Stimulated activated CD8-positive, alpha-beta memory T cell treated with anti-CD3 and anti-CD28 coated beads, Interleukin-2, amount 100 ng/mL, for 1 hour (primary cell): ENCODE measurements at places on chromosomes 12 and 14.

- no peak for DNase-seq
Observed at GRCh38 chr14:61704554-61704953, 9.2 kb downstream of the HIF1A start.

DNA sequence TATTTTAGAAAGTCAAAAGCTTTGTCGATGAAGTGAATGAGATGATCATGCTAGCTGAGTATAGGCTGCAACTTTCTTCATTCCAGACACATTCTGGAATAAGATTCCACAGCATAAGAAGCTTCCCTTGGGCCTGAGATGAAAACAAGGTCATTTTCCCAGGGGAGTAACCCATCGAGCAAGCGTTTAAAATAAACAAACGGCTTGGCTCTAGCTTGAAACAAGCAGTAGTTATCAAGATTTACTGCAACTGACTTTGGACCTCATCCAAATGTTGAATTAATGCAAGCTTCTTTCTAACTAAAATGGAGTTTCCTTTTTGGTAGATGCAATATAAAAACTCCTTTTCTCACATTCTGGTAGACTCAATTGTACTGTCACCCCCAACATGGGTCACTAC is 23.0 kb downstream of the KCNJ8 start:
- no peak for DNase-seq

DNA sequence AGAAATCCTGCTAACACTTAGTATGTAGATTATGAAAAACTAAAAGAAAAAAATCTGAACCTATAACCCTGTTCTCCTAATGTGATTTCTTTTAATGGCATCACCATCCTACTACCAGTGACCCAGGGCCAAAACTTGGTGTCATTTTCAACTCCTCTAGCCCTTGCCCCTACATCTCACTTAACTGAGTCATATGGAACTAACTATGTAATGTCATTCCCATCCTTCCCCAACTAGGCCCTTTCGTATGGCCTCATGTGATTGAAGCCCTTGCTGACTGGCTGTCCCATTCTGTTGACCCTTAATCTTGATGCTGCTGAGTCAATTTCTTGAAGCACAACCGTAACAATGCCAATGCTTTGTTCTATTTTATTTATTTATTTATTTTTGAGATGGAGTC is 7.6 kb downstream of the DMAC2L start:
- no peak for DNase-seq

DNA sequence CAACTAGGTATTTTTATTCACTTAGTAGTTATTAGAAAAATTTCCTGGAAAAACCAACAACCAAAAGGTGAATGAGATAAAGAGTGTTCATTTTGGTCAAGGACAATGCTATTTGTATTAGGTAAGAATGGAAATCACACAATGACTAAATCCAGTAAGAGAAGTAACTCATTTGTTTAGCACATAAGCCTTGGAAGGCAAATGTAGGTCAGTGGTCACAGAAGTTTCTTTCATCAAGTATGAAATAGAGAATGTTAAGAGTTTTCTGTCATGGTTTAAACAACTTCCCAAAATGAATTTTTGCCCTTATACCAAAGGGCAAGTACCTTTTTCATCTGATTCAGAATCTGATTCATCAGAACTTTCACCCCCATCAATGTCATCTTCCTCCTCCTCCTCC is 101.7 kb downstream of the KIF21A start:
- no peak for DNase-seq

DNA sequence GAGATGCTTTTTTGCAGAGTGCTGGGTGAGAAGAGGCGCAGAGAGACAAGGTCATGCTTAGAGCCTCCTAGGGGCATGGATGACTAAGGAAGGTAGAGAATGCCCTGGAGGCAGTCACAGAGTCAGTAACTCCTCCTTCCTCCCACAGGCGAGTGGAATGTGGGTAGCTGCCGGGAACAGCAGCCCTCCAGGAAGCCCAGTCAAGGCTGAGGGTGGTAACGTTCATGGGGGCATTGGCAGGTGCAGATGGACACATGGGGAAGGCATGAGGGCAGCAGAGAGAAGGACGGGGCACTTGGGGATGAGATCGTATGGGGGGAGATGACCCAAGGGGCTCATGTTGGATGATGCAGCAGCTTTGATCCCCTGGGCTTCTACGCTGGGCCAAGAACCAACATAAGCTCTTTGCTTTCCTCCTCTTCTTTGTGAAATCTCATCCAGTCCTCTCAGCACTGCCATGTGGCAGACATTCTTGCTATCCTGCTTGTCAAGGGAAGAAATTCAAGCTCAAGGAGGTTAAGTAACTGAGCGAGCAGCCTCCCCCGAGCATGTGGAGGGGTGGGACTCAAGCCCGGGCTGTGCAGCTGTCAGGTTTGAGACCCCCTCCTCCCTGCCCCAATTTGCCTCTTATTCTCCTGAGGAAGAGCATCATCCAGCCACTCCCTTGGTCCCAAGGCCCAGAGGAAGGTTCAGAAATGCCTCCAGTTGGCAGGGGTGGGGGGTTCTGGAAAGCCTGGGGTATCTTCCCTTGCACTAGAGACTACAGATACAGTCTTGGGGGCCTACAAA is 187.9 kb downstream of the PIWIL1 start:
- DNase-seq: no peak

DNA sequence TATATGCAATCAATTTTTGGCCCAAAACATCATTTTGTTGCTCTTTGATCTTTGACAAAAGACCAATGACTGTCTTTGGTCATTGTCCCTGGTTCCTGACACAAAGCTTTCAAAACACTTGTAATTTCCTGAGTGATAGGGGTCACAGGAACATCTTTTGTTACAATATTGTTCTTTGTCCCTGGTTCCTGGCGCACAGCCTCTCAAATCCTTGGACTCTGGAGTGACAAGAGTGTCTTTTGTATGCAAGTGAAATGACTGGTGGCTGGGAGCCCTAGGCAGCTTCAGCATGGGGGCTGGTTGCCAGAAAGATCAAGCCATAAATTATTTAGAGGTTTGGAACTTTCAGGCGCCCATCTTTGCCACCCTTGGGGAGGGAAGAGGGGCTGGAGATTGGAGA is 53.9 kb downstream of the DNAH10 start:
- no peak for DNase-seq

GRCh38 chr12:29082522-29082921 is 66.6 kb upstream of the FAR2 start:
- DNase-seq: no peak

- peak; percentile 39 for DNase-seq
Observed at GRCh38 chr12:46209914-46210872, 58.6 kb downstream of the SLC38A1 start.

GRCh38 chr12:132610051-132610759 is at the start of gene LRCOL1:
Gene LRCOL1, minus strand, starts transcription at chr12:132610582. Its CDS starts 4,331 bp downstream, at chr12:132606251.
- no peak for DNase-seq

DNA sequence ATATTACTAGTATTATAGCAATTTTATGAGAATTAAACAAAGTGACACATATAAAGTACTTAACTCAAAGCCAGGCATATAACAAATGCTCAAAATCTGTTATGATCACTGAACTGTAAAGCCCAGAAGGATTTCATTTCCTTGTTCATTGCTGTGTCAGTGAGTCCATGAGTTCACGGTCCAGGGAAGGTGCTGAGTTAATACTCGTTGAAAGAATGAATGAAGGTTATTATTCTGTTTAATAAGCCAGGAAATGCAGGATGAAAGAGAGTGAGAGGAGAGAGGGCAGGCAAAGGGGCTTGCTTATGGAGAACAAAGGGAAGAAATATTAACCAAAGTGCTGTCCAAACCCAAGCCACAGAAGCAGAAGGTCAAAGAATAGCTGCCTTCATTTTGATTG is 40.2 kb upstream of the NT5DC3 start:
- no peak for DNase-seq

DNA sequence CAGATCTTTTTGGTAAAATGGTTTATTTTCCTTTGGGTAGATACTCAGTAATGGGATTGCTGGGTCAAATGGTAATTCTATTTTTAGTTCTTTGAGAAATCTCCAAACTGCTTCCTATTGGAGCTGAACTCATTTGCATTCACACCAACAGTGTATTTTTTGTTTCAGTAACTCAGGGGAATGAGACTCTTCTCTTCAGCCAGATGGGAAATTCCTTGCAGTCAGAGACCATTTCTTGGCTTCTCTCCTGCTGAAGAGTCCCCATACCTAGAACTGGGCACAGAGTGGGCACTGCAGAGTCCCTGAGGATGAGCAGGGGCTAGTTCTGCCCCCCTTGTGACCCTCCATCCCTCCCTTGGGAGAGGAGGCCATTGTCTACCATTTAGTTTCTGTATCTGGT is 10.8 kb downstream of the SDSL start:
- no peak for DNase-seq

DNA sequence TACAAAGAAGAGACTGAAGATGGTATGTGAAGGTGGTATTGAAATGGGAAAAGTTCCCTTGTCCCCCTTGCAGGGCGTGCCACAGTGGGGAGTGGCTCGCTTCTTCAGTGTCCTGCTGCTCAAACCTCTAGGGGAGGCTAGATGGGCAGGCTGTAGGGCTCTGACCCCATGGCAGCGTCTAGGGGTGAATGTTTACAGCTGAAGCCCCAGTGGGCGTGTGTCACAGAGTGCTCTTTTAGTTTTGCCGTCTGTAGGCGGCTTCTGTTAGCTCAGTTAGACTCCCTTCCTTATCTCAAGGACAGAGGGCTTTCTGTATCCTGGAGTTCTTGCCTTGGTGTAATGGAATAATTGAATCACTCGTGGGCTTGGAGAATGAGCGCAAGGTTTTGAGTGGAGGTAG is 266.2 kb downstream of the RAD51B start:
- DNase-seq: no peak

DNA sequence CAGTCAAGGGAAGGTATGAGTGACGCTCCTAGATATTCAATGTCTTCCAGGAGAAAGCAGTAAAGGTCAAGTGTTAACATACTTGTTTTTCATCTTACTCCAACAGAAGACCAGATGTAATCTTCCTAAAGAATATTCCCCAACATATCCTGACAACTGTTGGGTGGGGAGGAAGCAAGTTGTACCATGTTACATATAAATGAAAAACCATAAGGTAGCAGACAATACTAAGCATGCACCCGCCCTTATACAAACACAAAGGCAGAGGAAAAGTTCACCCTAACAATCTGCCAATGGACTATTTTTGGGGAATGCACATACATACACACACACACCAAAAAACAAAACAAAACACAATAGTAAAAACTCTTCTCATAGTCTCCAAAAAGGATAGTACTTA is 90.2 kb upstream of the FERMT2 start:
- no peak for DNase-seq

DNA sequence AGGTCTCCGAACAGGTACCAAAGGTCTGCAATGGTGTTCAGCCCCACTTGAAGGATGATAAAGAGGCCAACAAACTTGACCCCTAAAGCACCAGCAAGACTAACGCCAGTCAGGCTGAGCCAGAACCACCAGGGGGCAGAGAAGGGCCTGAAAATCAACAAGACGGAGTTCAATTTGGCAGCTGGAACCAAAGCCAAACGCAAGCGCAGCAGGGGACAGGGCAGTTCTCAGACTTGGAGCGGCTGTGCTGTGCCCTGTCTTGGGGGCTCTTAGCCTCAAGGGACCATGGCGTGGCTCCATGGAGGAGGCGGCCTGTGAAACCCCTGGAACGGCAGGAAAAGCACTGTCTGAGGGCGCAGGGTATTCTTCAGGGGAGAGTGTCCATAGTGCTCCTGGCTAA is 19.6 kb downstream of the POMT2 start:
- DNase-seq: no peak

- peak; percentile 4 for DNase-seq
Observed at GRCh38 chr12:32025906-32026305, 66.7 kb downstream of the RESF1 start.

- DNase-seq: no peak
Observed at GRCh38 chr14:36014236-36014635, 162.3 kb downstream of the PTCSC3 start.

GRCh38 chr12:86134561-86134960 is 121.6 kb downstream of the MGAT4C start:
- DNase-seq: no peak

GRCh38 chr14:38286452-38286851 is 30.6 kb upstream of the CLEC14A start:
- DNase-seq: no peak
